ENCODE measurements at places on chromosomes 16 and 17.

GRCh38 chr17:67125417-67125816 is 81.1 kb downstream of the CACNG1 start:
- no peak for ATAC-seq

GRCh38 chr16:82865412-82865811 is 238.6 kb downstream of the CDH13 start:
- ATAC-seq = no peak

DNA sequence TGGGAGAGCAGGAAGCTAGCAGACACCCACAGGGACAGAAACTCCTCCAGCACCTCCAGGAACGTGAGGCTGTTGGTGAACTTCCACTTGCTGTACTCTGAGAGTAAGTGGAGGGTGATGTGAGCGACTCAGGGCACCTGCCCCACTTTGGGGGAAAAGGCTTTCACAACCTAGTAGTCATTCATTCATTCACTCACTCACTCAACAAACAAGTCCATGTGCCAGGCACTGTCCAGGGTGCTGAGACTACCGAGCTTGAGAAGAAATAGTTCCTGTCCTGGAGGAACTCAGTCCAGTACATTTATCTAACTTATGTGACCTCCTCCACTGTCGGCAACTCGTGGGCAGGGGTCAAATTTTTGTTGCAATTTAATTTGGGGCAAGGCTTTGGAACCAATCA is 26.6 kb downstream of the LGALS9 start:
- no peak for ATAC-seq

- ATAC-seq = no peak
Observed at GRCh38 chr17:7448461-7448860, 3.6 kb downstream of the CHRNB1 start.

DNA sequence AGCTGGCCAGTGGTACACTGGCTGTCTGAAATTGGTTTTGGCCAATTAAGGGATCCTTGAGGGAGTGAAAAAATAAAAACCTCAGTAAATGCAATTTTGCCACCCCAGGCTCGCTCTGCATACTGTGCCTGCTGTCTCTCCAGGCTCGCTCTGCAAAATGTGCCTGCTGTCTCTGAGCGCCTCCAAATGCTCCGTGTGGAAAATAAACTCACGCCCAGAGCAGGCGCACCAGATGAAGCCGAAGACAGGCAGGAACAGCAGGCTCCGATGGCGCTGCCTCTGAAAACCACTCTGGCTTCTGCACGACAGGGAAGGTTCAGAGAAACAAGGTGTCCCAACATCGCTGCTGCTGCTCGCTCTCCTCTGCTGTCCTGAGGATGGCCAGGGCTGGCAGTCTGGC is 29.1 kb downstream of the SNN start:
- no peak for ATAC-seq

- no peak for ATAC-seq
Observed at GRCh38 chr17:56737421-56738161, 96.1 kb downstream of the C17orf67 start.

DNA sequence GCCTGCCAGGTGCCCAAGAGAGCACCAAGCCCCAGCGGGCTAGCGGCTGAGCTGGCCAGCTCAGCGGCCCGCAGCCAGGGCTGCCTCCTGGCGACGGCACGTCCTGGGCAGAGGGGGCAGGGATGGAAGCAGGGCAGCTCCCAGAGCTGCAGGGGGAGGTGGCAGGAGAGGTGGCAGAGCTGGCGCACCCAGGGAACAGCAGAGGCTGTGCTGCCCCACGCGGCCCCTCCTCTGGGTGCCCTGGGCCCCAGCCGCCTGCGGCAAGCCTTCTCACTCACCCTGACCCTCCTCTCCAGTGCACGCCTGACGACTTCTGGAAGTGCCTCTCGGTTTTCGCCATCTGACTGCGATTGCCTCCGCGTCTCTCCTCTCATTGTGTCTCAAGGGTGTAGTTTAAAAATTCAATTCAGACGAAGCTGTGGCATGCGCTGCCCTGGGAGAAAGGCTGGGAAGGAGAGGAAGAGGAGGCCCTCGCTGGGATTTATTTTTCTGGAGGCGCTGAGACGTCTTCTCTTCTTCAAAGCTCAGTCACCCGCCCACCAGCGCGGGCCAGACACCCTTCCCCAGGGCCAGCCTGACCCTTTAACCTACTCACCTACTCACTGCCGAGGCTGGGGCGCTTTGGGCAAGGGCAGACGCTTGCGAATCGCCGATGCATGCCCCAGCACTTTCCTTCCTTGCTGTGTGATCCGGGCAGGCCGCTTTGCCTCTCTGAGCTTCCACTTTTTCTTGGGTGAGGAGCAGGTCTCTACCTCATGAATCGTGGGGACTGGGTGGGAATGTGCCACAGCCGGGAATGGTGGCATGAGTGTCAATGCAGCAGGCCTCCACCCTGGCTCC is 24.9 kb downstream of the GSE1 start:
- ATAC-seq = no peak

- ATAC-seq = peak; percentile 73
Observed at GRCh38 chr17:28549236-28550132, 2.9 kb downstream of the UNC119 start.

- ATAC-seq = no peak
Observed at GRCh38 chr17:6352801-6353560, 81.9 kb downstream of the AIPL1 start.

- ATAC-seq = no peak
Observed at GRCh38 chr16:53154513-53154912, 99.7 kb downstream of the CHD9 start.

DNA sequence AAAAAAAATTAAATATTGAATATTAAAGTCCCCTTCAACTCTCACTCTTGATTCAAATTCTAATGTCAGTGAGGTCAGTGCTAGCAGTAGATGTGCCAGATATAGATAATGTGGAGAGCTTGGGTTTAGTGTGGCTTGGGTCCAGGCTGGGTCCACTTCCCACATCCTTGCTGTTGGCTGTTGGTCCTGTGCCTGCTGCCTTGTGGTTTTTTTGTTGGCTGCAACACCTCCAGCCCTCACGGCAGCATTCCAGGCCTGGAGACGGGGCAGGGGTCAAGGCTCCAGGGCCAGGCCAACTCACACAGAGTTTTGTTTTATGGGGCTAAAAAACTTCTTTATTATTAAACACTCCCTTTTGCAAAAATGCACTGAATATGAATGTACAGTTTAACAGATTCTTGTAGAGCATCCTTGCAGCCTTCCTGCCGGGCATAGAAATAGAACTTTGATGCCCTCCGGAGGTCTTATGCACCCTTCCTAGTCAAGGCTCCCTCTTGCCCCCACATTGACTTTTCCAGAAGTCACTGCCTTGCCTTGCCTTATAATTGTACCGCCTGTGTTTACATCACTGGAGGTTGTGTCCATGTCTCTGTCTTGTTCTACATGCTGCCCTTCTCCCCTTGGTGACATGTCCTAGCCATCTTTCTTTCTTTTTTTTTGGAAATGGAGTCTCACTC is 25.5 kb upstream of the MYO15B start:
- no peak for ATAC-seq

- no peak for ATAC-seq
Observed at GRCh38 chr17:79413611-79414010, 197.2 kb downstream of the RBFOX3 start.

DNA sequence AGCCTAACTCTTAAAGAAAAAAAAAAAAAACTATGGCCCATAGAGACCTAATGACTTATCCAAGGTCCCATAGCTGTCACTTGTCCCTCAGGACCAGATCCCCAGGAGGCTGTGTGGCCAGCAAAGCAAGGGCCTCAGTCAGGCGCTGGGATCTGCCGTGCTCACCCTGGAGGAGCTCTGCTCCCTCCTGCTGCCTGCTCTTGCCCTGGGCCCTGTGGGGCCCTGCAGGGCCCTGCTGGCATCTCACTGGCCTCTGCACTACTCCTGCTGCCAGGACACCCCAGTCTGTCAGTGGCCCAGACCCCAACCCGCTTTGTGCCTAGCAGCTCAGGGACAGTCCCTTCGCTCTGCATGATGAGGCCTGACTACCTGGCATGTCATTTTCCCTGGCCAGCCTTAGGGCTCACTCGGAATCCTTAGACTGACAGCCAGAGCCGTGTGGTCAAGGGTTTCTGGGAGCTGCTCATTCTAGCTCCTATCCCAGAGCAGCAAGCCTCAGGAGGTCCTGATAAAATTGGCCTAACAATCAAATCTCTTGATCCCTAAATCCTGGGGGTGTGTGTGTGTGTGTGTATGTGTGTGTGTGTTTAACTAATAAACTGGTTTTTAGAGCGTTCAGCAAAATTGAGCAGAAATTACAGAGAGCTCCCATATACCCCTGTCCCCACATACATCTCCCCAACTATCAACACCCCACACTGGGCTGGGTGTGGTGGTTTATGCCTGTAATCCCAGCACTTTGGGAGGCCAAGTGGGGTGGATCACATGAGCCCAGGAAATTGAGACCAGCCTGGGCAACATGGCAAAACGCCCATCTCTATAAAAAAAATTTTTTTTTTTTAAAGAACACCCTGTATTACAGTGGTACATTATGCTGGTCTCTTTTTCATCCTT is 21.7 kb downstream of the KATNIP start:
- no peak for ATAC-seq

DNA sequence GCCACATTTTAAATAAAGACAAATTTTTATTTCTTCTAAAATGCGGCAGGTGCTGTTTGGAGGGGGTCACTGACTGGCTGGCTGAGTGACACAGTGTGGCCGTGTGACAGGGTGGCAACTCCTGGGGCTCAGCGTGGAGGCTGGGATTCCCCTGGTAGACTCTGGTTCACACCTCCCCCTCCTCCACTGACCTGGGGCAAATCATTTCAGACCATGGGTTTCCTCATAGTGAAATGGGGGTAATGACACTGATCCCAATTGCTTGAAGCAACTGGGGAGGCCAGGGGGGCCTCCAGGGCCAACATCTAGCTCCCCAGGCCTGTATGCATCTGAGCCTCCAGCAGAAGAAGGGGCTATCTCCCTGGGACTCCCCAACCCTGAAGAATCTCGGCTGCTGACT is 6.6 kb downstream of the HSD11B2 start:
- peak; percentile 48 for ATAC-seq

- no peak for ATAC-seq
Observed at GRCh38 chr16:64061621-64062020, 1060.2 kb downstream of the CDH11 start.

- no peak for ATAC-seq
Observed at GRCh38 chr16:6484081-6484480, 848.6 kb upstream of the RBFOX1 start.

GRCh38 chr16:84786605-84787262 is 33.1 kb upstream of the CRISPLD2 start:
- ATAC-seq = no peak
